ENCODE measurements at places on chromosomes 5 and 9.

DNA sequence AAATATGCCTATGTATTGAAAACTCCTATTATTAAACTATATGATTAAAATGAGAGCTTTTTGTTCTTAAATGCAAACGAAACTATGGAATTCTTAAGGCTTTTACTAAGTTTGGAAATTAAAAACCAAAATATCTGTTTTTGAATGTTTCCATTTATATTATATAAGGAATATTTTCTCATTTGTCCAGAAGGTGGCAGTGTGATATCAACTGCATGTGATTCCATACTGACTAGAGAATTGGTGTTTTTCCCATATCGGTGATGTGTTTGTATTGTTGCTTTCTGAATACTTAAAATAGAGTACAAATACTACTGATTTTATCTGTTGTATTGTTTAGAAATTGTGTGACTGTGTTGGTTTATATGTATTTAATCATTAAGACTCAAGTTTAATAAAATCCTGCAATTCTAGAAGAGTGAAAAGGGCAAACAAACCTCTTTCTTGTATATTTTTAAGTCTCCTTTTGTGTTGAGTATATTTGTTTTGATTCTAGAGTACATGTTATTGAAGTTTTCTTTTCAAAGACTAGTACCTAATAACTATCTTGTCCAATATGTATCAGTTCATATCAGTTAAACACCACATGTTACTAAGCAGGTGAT is 320.8 kb downstream of the CCDC171 start:
- DNase-seq, result peak; percentile 6

GRCh38 chr9:96649620-96650324 is 5.3 kb downstream of the PRXL2C start:
- no peak for DNase-seq

- DNase-seq, result no peak
These were observed 333.5 kb downstream of the DEPDC1B start for GRCh38 chr5:60366489-60366888.

GRCh38 chr5:88860501-88860900 is 22.5 kb downstream of the MEF2C start:
- no peak for DNase-seq

- DNase-seq, result no peak
These were observed 1.4 kb downstream of the MZB1 start for GRCh38 chr5:139388198-139388821.

GRCh38 chr5:94793113-94793815 is 174.8 kb downstream of the SLF1 start:
- DNase-seq, result no peak

GRCh38 chr5:11390291-11390767 is 513.9 kb downstream of the CTNND2 start:
- DNase-seq, result no peak

GRCh38 chr9:100056561-100056960 is 42.2 kb downstream of the ERP44 start:
- no peak for DNase-seq

DNA sequence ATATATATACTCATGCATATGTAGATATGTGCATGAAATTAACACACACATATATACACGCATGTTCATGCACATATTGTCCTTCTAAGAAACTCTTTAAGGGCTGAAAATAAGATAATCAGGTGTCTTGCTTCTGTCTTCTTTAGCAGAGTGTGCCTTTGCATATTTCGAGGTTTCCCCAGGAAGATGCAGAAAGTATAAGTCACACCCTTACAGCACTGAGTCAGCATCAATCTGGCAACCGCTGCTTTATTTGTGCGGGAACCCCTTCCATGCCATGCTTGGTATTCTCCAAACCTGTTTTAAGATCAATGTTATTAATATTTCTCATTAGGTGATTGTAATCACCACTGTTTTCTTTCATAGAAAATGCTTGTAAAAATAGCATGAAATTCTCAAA is 557.9 kb downstream of the CAAP1 start:
- no peak for DNase-seq

DNA sequence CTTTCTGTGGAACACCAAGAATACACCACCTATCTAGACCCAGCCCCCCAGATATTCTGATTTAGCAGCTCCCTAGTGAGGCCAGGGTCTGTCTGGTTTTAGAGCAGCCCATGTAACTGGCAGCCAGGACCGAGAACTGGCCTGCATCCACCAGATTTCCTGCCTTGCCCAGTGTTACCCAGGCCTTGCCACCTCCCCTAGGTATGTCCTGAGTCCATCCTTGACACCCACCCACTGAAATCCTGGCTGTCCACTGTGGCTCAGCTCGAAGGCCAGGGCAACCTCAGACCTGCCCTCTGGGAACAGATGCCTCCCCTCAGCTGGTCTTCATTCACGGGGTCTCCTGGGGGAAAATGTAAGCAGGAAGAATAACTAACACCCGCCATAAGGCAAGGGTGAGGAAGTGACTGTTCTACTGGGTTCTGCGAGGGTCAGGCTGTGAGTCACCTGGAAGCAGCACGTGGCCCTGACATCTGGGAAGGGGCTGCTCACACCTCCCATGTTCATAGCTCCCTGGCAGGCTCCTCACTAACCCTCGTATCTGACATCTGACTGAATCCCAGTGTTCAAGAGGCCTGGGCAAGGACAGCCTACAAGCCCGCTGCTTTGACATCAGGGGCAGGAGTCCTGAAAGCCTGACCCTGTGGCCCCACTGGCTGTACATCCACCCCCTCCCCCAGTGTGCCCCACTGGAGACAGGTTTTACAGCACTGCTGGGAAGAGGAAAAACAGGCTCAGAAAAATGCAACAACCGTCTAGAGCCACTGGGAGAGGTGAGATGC is 72.7 kb downstream of the SEMA4D start:
- no peak for DNase-seq

DNA sequence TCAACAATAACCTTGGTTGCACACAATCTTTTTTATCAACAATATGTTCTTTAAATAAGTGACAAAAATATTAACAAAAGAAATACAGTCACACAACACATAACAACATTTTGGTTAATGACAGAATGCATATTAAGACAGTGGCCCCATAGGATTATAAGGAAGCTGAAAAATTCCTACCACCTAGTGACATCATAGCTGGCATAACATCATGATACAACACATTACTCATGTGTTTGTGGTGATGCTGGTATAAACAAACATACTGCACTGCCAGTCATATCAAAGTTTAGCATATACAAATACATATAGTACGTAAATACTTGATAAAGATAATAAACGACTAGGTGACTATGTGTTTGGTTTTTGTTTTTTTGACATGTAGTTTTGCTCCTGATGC is 344.8 kb upstream of the POU5F2 start:
- DNase-seq, result no peak

DNA sequence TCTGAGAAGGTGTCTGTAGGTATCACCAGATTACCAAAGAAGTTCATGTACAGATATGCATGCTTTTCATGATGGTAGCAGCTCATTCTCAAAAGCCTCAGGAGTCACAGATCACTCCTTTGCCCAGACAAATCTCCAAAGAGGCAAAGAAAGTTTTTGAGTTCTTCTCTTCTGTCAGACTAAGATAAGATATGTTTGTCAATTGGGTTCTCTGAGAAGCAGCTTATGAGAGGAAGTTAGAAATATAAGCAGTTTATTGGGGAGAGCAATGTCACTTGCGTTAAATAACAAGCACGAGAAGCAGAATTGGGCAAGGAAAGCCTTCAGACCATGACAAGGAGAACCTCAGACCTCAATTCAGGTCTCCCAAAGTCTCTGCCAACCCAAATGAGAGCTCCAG is 219.2 kb upstream of the KLF4 start:
- no peak for DNase-seq

DNA sequence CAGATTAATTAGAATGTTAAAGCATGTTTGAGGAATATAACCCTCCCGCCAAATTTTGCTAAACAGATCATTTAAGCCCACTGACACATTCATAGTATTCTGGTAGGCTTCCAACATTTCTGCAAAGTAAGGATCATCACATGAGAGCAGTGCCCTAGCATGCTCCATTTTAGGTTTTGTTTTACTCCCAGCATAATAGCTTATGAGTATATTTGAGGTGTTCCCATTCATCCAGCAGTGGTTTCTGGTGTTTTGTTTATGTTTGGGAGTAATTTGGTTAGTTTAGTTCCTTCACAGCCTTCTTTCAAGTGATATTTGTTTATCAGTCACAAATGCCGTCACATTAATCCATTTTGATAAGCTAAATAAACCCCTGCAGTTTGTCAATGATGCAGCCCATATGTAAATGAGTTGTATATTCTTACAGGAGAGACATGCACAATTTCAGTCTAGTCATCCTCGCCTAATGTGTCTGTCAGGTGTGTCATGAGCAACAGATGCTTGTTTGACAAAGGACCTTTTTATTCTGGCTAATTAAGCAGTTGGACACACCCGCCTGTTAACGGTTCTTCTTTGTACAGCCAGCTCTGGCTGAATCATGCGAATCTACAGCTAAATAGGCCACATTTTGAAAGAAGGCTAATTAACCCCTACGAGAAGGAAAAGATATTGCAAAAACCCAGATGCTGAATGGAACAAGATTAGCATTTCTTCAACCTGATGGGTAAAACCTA is 124.4 kb downstream of the RFX3 start:
- no peak for DNase-seq

- peak; percentile 17 for DNase-seq
These were observed 232.3 kb upstream of the TBCA start for GRCh38 chr5:78008356-78008967.

Measured in nephron progenitor cell (in vitro differentiated cells).